ENCODE measurements at places on chromosomes 4 and X.

DNA sequence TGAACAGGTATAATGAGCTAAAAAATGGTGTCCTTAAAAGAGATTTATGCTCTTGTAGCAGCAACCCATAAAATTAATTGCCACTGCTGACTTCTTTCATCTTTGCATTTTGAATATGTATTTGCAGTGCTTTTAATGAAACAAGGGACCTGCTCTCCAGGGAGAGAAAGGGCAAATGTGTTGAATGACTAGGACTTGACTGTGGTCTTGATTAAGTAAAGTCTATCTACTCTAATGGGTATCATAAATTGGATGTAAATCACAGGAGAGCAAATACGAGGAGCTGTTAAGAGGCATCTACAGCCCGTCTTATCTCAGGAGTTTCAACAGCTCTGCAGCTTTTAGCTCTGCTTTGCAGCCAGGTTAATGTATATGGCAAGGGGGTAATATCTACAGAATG, 216.4 kb downstream of the PALLD start:
- DNase-seq = no peak

GRCh38 chr4:184821242-184821641, 4.5 kb downstream of the ACSL1 start:
- no peak for DNase-seq

GRCh38 chr4:8737601-8738279, 133.9 kb downstream of the HMX1 start:
- DNase-seq = no peak

DNA sequence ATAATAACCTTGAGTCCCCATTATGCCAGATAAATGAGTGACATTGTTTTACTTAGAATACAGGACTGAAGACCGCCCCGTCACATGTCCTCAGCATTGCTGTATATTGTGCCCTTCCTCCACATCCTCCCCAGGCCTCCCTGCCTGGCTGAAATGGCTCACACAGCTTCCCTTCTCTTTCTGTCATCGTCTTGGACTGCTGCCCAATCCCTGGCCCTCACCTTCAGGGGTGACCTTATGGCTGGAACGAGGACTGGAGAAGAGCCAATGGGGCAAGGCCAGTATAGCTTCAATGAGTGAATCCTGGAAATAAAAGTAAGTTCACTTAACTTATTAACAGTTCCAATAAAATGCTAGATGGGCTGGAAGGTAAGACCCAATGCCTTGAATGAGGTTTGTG, 2.7 kb downstream of the KCNE5 start:
- DNase-seq = no peak

DNA sequence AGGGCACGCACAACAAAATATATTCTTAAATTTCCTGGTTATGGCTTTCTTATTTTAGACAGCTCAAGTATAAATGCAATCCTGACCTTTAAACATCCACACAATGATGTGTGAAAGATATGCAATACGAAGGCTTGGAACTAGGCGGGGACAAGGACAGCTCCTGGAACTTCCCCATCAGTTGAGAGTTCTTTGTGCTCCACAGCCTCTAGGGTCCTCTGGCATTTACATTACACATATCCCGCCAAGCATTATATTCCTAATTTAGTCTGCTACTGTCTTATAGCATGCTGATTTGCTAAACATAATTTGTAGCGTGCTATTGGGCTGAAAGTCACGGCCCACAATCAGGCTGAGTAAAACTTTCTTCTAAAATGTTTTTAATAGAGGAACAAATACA, 74.4 kb downstream of the FTHL17 start:
- no peak for DNase-seq

- no peak for DNase-seq
Observed at GRCh38 chr4:32847461-32847860, 2127.3 kb downstream of the PCDH7 start.

- DNase-seq = peak; percentile 55
Observed at GRCh38 chrX:155056877-155057792, 13.8 kb downstream of the CMC4 start.

- DNase-seq = no peak
Observed at GRCh38 chr4:76363556-76364290, 57.2 kb downstream of the STBD1 start.

DNA sequence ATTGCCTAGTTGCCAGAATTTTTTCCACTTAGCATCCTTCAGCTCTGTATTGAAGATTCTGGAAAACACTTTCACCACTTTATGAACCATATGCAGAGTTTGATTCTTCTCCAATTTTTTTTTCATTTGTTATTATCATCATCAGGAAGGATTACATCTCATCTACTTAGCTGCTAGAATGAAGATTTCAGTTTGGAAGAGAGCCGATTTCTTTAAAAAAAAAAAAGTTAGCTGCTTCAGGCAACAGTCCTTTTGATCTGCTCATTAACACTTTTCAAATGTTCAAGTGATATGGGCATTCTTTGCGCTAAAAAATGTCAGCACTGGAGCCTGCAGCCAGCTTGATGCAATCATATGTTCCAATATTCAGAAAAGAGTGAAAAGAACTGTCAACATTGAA, 76.2 kb downstream of the ANTXR2 start:
- no peak for DNase-seq

GRCh38 chr4:80073473-80074008, 512 bp upstream of the ANTXR2 start:
- DNase-seq = peak; percentile 49

GRCh38 chr4:131258361-131258760, 1890.7 kb upstream of the PCDH10 start:
- DNase-seq = no peak

All from CD4-positive, alpha-beta T cell treated with Interleukin-4 for 1 hour (primary cell).